ENCODE measurements at places on chromosomes 11 and 22.

DNA sequence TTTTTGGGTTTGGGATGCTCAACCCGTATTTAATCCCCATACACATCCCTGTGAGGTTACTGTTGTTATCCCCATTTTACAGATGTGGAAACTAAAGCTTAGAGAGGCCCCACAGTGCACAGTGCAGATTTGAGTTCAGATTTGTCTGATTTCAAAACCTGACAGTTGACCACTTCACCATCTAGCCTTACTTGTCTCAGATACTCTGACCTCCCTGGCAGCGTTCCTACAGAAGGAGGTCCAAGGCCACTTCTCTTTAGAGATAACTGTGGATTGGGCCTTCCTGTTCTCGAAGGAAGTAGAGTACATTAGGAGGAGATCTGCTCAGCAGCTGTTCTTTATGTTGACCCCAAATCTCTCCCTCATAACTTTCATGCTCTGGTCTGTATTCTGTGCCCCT, 46.7 kb upstream of the CTTN start:
- DNase-seq, result no peak

DNA sequence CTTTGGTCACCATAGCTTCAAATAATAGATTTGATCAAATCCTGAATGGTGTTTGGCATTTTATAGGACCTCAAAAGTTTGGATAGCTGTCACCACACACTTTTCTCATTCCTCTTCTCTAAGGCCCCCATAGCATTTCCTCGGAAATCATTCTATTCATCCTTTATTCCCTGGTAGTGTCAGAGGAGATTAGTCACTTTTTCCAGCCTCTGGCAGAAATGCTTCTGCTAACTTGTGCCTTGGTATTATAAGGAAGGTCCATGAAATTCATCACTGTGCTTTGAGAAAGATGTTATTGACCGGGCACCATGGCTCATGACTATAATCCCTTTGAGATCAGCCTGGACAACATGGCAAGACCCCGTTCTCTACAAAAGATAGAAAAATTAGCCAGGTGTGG, 19.7 kb upstream of the NUP160 start:
- no peak for DNase-seq

- DNase-seq, result no peak
Observed at GRCh38 chr11:92329646-92330045, 105.0 kb downstream of the FAT3 start.

- DNase-seq, result no peak
Observed at GRCh38 chr22:35752006-35752862, 34.6 kb downstream of the APOL5 start.

- DNase-seq, result no peak
Observed at GRCh38 chr22:25084405-25085107, 115.1 kb upstream of the CRYBB3 start.

DNA sequence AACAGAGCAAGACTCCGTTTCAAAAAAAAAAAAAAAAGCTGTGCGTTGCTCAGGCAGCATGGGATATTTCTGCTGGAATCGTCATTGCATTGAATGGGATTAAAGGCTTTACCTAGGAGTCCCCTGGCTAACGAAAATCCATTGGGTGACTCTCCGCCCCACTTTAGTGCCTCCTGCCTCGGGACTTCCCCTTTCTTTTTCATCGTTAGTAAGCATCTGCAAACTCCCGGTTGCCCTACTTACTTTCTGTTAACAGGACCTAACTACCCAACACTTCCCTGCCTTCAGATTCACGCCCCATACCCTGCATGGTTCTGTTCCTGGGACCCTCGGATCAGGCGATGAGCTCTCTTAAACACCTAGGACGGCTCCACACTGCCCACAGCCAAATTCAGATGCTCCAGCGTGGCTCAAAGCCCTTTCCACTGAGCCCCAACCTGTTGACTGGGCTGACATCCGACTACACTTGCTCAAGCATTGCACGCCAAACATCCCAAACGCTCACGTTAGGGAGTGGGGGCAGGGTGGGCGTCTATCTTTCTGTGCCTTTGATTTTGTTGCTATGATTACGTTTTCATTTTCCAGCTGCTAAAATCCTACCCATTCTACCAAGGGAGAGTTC, 143.8 kb downstream of the ST3GAL4 start:
- DNase-seq, result no peak

DNA sequence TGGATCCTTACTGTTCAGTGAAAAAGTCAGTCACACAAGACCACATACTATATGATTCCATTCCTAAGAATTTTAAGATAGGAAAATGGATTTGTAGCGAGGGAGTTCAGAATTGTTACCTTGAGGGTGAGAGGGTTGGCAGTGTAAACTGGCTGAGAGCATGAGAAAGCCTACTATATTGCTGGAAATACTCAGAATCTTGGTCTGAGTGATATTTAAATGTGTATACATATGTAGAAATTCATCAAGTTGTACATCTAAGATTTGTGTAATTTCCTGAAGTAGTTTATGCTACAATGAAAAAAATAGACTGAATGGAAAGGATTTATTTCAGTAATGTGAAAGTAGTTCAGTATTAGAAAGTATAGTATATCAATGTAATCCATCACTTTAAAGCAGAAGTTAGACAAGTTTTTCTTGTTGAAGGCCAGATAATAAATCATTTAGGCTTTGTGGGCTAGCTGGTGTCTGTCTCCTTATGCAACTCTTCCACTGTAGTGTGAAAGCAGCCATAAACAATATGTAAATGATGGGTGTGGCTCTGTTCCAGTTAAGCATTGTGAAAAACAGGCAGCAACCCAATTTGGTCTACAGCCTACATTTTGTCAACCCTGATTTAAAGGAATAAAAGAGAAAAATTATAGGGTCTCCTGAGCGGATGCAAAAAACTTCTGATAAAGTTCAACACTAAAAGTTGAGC, 127.2 kb upstream of the THY1 start:
- DNase-seq, result no peak

- DNase-seq, result no peak
Observed at GRCh38 chr11:79199729-79200354, 241.0 kb downstream of the TENM4 start.

- no peak for DNase-seq
Observed at GRCh38 chr11:73296501-73297230, 11.4 kb upstream of the ARHGEF17 start.

DNA sequence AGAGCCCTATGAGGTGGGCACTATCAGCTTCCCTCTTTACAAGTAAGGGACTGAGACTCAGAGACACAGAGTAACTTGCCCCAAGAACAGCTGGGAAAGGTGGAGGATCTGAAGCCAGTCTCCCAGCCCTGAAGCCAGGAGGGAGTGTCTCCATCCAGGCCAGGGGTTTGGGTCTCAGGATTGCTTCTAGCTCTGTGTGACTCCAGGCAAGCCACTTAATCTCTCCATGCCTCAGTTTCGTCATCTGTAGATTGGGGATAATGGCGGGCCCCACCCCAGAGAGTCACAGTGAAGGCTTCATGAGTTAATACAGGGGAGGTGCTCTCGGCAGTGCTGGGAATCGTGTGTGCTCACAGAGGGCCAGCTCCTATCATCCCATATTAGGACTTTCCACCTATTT, 10.5 kb downstream of the MAP4K2 start:
- DNase-seq, result no peak

GRCh38 chr11:68969386-68969785, 11.4 kb downstream of the MRGPRD start:
- DNase-seq, result no peak

- DNase-seq, result no peak
Observed at GRCh38 chr11:69377953-69378302, 84.0 kb downstream of the MYEOV start.

All from stimulated activated CD4-positive, alpha-beta T cell treated with anti-CD3 and anti-CD28 coated beads, Interleukin-12 subunit alpha, Interleukin-12 subunit beta, amount 100 ng/mL, for 48 hours (primary cell).